ENCODE measurements at places on chromosomes 7 and 10.

GRCh38 chr10:17203416-17203815, 1.9 kb upstream of the TRDMT1 start:
- DNase-seq: no peak

- DNase-seq: no peak
Observed at GRCh38 chr7:75624134-75624832, 114.5 kb downstream of the HIP1 start.

- DNase-seq: no peak
Observed at GRCh38 chr10:99852481-99853213, 70.2 kb downstream of the ABCC2 start.

DNA sequence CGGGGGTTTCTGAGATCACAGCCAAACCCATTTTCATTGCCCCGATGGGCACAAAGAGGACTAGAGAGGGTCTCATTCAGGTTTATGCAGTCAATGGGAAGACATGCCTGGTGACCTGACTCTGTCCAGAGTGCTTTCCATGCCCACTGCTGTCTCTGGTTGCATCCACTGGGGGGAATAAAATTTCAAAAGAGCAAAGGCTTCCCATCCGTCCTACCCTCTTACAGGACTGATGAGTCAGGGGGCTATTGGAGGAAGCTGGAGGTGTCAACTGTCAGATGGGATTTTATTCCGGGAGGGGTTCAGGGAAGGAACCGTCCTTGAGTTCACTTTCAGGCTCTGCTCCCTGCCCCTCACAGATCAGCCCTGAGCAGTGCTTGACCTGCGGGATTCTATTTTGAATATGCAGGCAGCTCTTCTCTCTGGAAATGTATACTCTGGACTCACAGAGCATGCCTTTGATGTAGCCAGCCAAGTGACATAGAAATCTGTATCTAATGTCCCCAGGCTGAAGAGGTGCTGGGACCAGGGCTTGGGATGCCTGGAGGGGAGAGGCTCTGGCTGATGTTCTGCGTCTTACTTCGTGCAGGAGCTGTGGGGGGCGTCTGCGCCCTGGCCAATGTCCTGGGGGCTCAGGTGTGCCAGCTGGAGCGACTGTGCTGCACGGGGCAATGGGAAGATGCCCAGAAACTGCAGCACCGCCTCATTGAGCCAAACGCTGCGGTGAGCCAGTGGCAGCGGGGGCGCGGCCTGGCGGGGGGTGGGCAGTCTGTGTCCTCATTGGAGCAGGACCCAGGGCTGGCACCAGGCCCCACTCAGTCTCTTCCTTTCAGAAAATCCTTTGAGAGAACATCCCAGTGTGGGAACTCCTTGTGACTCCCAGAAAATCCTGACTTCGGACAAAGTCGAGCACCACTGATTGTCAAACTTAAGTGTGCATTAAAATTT, 12.0 kb downstream of the C10orf62 start:
- no peak for DNase-seq

GRCh38 chr10:76086761-76087639, 655.6 kb downstream of the LRMDA start:
- peak; percentile 7 for DNase-seq

DNA sequence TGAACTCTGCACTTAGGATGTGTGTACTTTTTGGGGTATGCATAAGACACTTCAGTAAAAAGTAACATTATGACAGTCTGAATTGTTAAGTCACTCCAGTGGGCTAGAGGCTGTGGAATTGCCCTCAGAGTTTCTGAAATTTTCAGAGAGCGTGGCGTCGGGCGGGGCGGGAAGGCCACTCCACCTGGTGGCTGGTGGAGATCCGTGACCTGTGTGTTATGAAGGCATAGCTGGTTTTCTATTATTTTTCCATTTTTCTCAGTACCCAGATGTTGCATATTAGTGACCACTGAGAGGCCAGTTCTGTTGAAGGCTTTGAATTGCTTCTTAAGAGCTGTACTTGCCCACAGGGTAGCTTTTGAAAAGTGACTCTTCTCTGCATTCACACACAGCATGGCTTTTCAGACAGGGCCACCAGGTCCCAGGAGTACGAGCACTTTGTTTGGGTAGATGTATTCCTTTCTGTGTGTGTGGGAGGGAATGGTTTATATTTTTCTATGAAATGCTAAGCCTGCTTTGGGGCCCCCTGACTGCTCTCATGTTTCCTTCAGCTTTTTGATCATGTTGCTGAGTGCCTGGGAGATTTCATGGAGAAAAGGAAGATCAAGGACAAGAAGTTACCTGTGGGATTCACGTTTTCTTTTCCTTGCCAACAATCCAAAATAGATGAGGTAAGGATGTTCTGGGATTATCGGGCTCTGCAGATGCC, 52.3 kb downstream of the TACR2 start:
- DNase-seq: no peak

- no peak for DNase-seq
Observed at GRCh38 chr10:29608062-29608461, 26.7 kb downstream of the SVIL start.

- no peak for DNase-seq
Observed at GRCh38 chr7:121373177-121373576, 22.9 kb downstream of the FAM3C start.

DNA sequence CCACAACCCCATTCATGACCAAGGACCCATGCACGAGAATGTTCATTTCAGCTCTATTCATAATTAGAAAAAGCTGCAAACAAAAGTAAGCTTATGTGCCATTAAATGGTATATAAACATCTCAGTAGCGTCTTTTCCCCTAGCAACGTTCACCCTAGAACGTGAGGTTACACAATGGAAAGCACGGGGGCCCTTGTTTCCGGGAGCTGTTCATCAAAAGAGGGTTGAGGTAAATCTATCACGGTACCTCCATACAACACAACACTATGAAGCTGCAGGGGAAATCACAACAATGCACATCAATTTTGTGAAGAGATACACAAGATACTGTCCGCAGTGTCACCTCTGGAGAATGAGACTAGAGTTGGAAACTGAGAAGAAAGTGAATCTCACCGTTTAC, 80.9 kb upstream of the DDC start:
- no peak for DNase-seq

- DNase-seq: no peak
Observed at GRCh38 chr10:83545901-83546391, 593.4 kb upstream of the GHITM start.

DNA sequence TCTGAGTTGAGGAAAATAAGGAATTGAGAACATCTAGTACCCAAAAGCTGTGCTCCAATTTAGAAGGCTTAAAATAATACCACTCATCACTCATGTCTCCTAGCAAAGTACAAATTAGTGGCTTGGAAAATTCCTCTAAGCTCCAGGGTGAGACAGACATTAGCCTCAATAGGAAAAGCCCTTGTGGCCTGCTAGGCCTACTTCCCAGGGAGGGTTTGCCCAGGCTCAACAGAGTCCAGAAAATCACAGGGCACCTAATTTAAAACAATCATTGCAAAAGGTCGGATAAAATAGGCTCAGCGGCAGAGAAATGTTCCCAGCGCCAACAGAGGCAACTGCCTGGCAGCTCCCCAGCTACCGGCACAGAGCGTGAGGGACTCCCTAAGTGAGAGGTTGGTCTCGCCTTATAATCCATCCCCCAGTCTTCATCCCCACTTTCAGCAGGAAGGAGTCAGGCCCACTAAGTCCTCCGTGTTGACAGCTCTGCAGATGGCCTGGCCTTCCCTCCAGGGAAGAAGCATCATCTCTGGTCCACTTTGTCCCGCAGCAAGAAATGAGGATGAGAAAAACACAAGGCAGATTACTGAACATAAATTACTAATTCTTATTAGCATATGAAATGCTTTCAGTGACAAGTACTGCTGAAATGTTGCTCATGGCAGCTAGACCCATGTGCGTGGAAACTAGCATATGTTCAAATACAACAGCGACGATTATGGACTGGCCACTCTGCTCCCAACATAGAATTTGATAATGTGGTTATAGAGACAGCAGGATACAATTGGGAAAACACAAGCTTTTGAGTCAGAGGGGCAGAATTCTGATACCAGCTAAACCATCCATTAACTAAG, 1177.7 kb upstream of the AUTS2 start:
- DNase-seq: no peak

GRCh38 chr7:140304191-140304799, 94.0 kb downstream of the SLC37A3 start:
- no peak for DNase-seq

GRCh38 chr10:63262430-63263073, 129.4 kb downstream of the NRBF2 start:
- no peak for DNase-seq

DNA sequence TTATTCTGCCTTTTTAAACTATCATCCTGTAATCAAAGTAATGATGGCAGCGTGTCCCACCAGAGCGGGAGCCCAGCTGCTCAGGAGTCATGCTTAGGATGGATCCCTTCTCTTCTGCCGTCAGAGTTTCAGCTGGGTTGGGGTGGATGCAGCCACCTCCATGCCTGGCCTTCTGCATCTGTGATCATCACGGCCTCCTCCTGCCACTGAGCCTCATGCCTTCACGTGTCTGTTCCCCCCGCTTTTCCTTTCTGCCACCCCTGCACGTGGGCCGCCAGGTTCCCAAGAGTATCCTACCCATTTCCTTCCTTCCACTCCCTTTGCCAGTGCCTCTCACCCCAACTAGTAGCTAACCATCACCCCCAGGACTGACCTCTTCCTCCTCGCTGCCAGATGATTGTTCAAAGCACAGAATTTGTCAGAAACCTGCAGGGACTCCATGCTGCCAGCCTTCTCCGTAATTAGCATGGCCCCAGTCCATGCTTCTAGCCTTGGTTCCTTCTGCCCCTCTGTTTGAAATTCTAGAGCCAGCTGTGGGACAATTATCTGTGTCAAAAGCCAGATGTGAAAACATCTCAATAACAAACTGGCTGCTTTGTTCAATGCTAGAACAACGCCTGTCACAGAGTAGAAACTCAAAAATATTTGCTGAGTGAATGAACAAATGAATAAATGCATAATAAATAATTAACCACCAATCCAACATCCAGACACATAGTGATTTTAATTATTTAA, 151.7 kb downstream of the EGFR start:
- DNase-seq: no peak

DNA sequence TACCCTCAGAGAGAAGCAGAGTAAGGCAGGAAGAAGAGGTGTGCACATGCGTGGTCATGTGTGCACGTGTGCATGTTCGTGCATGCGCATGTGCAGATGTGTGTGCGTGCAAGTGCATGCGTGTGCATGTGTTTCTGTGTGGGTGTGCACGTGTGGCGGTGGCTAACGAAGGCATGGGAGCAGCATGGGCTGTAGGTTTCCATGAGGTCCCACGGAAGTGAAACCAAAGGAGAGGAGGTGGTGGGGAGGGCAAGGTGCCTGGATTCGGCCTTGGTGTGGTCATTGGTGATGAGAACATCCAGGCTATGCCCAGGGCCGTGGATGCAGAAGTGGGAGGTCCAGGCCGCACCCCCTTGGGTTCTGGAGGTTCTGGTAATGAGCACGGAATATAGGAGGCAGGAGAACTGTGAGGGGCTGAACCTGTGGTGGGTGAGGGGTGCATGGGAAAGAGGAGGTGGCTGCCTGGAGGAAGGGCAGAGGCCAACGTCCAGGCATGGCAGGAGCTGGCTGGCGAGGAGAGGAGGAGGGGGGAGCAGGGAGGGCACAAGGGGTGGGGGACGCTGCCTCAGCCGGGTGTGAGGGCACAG, 2.4 kb upstream of the INPP5A start:
- no peak for DNase-seq

- no peak for DNase-seq
Observed at GRCh38 chr7:131621652-131622051, 65.2 kb upstream of the PODXL start.

DNA sequence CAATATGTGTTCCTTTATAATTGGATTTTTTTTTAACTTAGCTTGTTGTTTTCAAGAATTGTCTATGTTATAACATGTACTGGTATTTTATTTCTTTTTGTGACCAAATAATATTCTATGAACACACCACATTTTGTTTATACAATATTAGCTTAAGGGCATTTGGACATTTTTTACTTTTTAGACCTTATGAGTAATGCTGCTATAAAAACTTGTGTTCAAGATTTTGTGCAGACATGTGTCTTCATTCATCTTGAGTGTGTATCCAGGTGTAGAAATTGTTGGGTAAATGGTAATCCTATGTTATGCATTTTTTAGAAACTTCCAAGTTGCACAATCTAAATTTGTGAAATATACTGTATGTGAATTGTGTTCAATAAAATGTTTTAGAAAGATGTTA, 936.7 kb downstream of the CCSER2 start:
- no peak for DNase-seq

- no peak for DNase-seq
Observed at GRCh38 chr7:22445140-22445743, 54.7 kb downstream of the STEAP1B start.

- DNase-seq: no peak
Observed at GRCh38 chr7:5276611-5277010, 6.1 kb upstream of the SLC29A4 start.

DNA sequence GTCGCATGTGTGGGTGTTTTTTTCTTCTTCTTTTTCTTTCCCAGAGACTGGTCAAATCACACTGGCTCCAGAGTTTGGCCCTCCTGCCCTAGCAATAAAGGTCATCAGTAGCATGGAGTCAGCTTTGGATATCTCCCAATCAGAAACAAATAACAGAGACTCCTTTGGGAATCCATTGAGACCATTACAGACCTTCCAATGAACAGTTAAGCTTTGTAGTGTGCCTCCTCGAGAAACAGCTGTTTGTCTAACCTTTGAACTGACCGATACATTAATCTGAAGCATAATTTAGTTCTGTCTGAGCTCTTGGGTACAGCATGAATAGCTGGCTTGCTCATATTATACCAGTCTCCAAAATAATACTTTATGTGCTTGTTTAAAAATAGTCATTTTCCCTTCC, 1103.2 kb downstream of the GATA3 start:
- DNase-seq: no peak

- no peak for DNase-seq
Observed at GRCh38 chr10:20272608-20273007, 456.4 kb downstream of the PLXDC2 start.

- DNase-seq: no peak
Observed at GRCh38 chr7:18469316-18469715, 26.2 kb upstream of the HDAC9 start.

DNA sequence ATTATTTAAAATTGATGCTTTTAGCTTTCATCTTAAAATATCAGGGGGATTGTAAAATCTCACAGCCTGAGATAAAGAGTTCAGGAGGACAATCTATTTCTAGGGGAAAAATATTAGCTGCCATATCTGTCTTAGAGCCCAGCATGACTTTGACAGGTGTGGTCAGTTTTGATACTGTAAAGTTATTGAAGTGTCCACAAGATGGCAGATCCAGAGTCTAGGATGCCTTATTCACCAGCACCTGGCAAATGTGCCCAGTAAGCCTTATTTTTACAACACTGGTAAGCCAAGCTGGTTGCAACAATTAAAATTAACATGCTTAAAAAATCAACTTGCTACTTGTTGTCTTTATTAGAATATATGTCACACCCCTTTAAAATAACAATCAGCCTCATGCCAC, 579.3 kb downstream of the SH2D4B start:
- DNase-seq: no peak

All from GM12892 (cell line).